Heart left ventricle (tissue), 16 donors: ENCODE measurements at places on chromosomes 5 and 9. TPM values are rescaled to one million over a fixed set of nuclear protein-coding genes. Genes with fewer than 3 reads are reported as not detected.

- no peak for DNase-seq
Measured at GRCh38 chr5:31990701-31991110, 183.4 kb downstream of the GOLPH3 start.

- no peak for DNase-seq
Measured at GRCh38 chr9:137688725-137689124, 69.9 kb downstream of the EHMT1 start.

DNA sequence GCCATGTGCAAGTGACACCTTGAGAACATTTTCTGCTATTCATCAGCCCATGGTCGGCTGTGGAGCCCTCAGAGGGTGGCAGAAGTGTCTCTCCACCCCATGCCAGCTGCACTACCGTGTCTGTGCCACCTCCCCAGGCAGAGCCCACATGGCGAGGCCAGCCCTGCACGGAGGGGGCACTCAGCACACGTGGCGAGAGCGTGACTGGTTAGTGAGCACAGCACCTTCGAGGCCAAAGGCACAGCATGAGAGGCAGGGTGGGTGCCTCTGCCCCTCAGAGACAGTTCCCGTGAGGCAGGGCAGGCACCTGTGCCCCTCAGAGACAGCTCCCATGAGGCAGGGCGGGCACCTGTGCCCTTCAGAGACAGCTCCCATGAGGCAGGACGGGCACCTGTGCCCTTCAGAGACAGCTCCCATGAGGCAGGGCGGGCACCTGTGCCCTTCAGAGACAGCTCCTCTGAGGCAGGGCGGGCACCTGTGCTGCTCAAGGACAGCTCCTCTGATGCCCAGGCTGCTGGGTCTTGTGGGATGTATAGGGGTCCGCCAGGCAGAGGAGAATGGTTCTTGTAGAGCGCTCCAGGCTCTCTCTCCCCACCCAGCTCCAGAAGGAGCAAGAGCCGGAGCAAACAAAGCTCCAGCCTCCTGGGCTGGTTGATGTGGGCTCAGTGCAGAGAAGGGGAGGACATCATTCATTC lies 179.8 kb upstream of the PPP1R26 start:
- no peak for DNase-seq

DNA sequence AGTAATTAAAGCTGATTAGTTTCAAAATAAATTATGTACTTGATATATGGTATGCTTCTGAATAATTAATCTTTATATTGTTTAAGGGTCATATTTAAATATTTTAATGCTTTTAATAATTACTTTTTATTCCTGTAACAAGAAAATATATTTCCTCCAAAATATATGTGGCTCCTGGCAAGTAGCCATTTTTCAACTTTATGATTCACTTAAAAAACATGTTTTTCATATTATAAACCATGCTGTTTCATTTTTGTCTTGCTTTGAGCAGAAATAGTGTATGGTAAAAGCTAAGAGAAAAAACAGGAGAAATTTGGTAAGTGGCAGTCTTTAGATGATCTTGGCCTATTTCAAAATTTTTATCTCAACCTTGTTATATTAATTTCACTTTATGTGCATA lies 14.6 kb downstream of the SPATA9 start:
- no peak for DNase-seq

DNA sequence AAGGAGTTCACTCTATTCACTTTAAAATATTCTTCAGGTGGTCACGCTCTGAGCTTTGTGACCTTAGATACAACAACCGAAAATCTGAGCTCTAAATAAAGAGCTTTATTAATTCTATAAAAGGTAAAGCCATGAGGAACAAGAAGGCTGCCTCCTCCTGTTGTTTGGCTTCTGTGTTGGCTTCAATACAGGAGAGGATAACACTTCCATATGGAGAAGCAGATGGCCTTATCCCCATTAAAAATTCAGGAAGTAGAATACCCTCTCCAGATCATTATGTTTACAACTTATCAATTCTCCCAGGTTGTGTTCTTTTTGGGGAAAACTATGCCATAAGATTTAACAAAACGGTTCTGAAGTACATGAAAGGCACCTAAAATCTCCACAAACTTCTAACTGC lies 128.4 kb downstream of the TTC39B start:
- no peak for DNase-seq

DNA sequence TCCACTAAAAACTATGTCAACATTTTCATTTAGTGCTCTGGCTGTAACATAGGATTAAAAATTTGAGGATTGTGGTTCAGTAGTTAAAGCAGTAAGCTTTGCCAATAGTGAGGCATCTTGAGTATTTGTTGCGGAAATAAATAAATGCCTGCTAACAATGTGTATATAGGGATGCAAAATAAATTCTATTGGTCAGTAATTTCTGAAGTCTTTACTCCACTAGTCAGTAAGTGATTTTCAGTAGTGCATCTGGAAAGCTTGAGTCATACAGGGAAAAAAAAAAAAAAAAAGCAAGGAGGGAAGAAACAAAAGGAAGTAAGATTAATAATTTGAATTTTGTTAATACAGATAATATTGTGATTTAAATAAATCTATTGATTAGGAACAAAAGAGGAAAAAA lies 21.0 kb downstream of the NIPBL start:
- DNase-seq, result no peak

The FAM163B gene
- total RNA-seq, result not detected

DNA sequence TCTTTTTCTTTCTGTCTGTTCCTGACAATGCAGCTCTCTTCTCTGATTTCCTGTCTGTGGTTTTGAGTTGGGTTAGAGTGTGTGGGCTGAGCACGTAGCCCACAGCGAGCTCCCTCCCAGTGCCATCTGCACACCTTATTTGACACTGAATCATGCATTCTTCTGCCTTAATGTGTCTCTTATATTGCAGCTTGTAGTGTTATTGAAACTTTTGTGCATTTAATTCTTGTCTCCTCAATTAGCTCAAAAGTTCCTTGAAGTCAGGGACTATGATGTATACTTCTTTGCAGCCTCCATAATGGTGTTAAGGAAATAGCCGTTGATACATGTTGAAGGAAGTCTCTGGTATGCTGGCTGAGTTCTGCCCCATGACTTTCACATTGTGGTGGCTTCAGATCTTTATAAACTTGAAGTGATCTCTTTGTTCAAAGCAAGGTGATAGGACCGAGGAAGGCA lies 576.2 kb upstream of the CLINT1 start:
- DNase-seq, result no peak

The NMUR2 gene
- total RNA-seq, result 0.22 TPM

GRCh38 chr9:126763130-126763764 lies 41.6 kb upstream of the ZBTB43 start:
- DNase-seq, result no peak

The PCDHA10 gene
- 0.13 TPM for total RNA-seq

The TGFBI gene
- 33.0 TPM for total RNA-seq

GRCh38 chr9:94280409-94280989 lies 21.4 kb downstream of the ZNF169 start:
- no peak for DNase-seq

DNA sequence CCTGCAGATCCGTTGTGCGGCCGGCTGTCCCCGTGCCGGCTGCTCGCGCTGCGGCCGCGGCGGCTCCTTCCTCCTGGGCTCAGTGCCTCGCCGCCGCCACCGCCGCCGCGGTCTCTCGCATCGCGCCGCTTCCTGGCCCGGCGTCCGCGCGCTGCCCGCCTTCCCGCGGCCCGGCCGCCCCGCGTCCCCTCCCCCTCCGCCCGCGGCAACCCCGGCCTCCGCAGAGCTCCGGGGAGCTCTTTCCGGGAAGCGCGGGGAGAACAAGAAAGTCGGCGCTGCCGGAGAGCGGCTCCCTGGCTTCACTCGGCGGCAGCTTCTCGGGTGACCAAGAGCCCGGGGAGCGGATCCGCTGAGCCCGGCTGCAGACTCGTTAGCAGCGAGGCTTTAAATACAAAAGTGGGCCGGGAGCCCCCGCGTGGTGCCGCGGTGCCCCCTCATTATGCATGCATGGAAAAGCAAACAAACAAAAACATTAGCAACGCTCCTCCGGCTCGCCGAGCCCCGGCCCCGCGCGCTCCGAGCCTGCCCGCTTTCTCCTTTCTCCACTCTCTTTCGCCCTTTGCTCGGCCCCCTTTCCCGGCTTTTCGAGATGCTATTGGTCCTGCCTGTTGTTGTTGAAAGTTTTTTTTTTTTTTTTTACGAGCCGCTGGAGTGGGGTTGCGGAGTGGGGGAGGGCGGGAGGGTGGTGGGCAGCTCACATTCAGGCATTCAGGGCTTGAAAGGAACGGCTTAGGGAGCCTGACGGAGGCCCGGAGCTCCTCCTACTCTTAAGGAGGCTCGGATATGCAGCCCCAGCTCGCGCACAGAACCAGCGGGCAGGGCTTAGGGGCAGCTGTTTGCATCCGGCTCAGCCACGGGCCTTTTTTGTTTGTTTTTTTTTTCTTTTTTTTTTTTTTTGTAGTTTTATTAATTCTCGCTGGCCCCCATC lies at the start of gene GAS1:
TSS of gene GAS1 (minus strand) at position 361 of the 928 bp plus-strand sequence. CDS start 727 bp downstream, outside the sequence.
- DNase-seq, result peak; percentile 88

- no peak for DNase-seq
Measured at GRCh38 chr9:106420511-106420944, 442.4 kb upstream of the ZNF462 start.

The C5orf58 gene
- not detected for total RNA-seq

The TMEM8B gene
- 10.8 TPM for total RNA-seq

GRCh38 chr5:80711938-80712337 lies 57.2 kb upstream of the DHFR start:
- DNase-seq, result no peak

DNA sequence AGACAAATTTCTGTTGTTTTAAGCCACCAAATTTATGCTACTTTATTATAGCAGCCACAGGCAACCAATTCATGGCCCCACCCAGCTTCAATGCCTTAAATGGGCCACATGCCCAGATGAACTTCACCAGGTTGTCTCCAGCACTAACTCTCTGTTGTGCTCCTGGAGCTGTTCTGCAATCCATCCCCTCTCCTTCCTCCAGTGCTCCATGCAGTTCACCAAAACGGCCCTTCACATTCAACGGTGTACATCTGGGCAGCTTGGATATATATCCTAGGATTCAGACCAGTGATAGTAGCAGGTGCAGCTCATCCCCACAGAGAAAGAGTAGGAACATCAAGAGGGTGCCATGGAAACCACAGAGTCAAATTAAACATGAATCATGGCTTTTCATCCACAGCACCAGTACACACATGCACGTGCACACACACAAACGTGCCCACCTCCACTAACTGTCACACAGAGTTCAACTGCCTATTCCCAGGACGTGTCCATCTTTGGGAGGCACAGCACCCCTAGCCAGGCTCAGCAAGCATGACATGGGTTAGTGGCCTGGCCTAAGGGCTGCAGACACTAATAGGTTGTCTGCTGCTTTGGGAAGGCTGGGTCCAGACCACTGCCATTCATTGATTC lies 134.5 kb downstream of the MED10 start:
- no peak for DNase-seq

GRCh38 chr9:98193336-98193944 lies 1.0 kb upstream of the CORO2A start:
- no peak for DNase-seq

The LCN9 gene
- total RNA-seq, result not detected

DNA sequence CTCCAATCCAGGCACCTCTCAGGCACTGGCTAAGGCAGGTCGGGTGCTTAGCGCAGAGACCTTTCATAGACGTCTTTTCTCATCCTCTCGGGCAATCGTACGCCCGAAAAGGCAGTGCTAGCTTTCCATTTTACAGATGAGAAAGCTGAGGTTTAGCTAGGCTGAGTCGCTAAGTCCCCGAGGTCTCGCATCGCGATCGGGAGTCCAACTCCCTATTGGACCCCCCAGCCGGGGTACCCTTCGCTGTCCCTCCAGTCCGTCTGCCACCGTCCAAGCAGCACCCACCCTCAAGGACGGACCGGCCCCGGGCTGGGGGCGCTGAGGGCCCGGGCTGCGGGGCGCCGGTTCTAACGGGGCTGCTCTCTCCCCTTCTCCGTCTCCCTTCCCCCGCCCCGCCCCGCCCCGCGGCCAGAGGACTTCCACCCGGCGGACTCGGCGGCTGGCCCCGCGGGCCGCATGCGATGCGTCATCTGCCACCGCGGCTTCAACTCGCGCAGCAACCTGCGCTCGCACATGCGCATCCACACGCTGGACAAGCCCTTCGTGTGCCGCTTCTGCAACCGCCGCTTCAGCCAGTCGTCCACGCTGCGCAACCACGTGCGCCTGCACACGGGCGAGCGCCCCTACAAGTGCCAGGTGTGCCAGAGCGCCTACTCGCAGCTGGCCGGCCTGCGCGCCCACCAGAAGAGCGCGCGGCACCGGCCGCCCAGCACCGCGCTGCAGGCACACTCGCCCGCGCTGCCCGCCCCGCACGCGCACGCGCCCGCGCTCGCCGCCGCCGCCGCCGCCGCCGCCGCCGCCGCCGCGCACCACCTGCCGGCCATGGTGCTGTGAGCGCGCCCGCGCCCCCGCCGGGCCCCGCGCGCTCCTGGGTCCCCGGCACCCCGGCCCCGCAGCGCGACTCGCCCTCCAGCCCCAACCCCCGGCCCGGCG lies 12.5 kb upstream of the EXOSC2 start:
- DNase-seq, result peak; percentile 62

- DNase-seq, result no peak
Measured at GRCh38 chr9:72128526-72128925, 20.7 kb upstream of the GDA start.

GRCh38 chr5:136062366-136063274 lies 33.8 kb downstream of the TGFBI start:
- DNase-seq, result peak; percentile 18

GRCh38 chr9:137811283-137811870 lies 66.2 kb upstream of the CACNA1B start:
- DNase-seq, result no peak

GRCh38 chr5:147310059-147310704 lies 75.4 kb downstream of the STK32A start:
- peak; percentile 65 for DNase-seq
